ENCODE measurements at places on chromosomes 5 and 9.

GRCh38 chr5:57302164-57302563, 128.3 kb downstream of the GPBP1 start:
- DNase-seq = no peak

GRCh38 chr5:106454651-106455415, 1215.9 kb downstream of the EFNA5 start:
- DNase-seq = no peak

- no peak for DNase-seq
These were observed 49.9 kb downstream of the CDO1 start for GRCh38 chr5:115766608-115767007.

GRCh38 chr5:55286411-55286933, 21.0 kb downstream of the DHX29 start:
- DNase-seq = no peak

DNA sequence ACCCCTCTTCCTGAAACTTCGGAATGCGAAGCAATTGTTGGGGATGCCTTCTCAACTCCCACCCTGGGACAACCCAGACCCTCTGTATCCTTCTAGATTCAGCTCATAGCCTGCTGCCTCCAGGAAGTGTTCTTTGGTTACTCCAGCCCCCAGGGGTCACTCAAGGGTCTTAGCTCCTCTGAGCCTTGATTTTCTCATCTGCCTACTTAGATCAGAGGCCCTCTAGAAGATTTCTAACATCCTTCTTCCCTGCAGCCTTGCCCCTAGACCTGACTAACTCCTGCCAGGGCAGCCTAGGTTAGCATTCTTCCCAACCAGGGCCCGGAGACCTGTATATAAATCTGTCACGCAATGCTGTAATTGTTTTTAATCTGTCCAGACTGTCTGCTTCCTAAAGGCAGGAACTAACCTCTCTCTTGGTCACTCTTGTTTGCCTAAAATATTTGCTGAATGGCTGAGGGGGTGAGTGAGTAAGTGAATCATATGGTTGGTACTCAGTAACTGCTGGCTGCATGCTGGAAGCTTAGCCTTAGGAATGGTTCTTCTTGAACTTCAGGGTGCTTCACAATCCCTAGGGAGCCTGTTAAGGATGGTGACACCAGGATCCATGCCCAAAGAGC, 8.2 kb downstream of the GALNT10 start:
- DNase-seq = no peak

GRCh38 chr9:128548876-128549275, 3.5 kb upstream of the SPTAN1 start:
- no peak for DNase-seq

All from activated T-helper 1 cell treated with anti-CD3 and anti-CD28 coated beads, Interleukin-2, amount 50 U/mL, for 16 hours (primary cell).